ENCODE measurements at places on chromosomes 1 and 21. TPM values are rescaled to one million over a fixed set of nuclear protein-coding genes. Genes with fewer than 3 reads are reported as not detected.

DNA sequence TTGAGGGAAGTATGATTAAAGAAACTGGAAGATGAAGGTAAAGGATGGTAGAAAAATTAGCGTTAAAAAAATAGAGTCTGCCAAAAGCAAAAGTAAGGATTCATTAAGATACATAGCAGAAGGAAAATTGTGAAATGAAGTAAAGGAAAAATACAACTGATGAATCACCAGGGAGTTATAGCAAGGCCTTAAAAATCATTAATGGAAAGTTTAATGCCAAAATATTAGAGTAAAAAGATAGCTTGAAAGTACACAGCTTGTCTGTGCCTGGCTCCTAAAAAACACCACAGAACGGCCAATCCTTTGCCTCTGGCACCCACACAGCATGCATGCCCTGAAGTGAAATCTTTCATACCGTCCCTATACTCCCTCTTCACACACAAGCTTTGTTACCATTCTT lies 66.9 kb upstream of the APOBEC4 start:
- no peak for DNase-seq

Gene PLA2G2C
- not detected for total RNA-seq

Gene CIART
- 1.8 TPM for total RNA-seq

Gene FOXD3
- total RNA-seq, result not detected

Measured in kidney epithelial cell (primary cell).